Cardiac muscle cell (in vitro differentiated cells and primary cell): ENCODE measurements at places on chromosomes 16 and 17. TPM values are rescaled to one million over a fixed set of nuclear protein-coding genes. Genes with fewer than 3 reads are reported as not detected.

KRTAP2-2 gene
- total RNA-seq: not detected in 2 replicates

DDX19B gene
- 40.1 and 40.2 TPM in 2 replicates for total RNA-seq

SLC35G6 gene
- total RNA-seq: not detected in 2 replicates

PPL gene
- total RNA-seq: 6.4 and 10.8 TPM in 2 replicates

TM4SF5 gene
- not detected in 2 replicates for total RNA-seq

TMEM88 gene
- 27.4 and 51.2 TPM in 2 replicates for total RNA-seq

ABCA9 gene
- total RNA-seq: 0.07 and 0.09 TPM in 2 replicates

CBFA2T3 gene
- 0.21 and 0.69 TPM in 2 replicates for total RNA-seq
